ENCODE measurements at places on chromosomes 16 and 17.
A peak's percentile ranks its signal among the peaks of the same experiment; 100 is the strongest.

- no peak for DNase-seq
Measured at GRCh38 chr17:69634844-69635243, 220.3 kb downstream of the MAP2K6 start.

GRCh38 chr16:26727848-26728247 is 338.9 kb upstream of the C16orf82 start:
- no peak for DNase-seq

DNA sequence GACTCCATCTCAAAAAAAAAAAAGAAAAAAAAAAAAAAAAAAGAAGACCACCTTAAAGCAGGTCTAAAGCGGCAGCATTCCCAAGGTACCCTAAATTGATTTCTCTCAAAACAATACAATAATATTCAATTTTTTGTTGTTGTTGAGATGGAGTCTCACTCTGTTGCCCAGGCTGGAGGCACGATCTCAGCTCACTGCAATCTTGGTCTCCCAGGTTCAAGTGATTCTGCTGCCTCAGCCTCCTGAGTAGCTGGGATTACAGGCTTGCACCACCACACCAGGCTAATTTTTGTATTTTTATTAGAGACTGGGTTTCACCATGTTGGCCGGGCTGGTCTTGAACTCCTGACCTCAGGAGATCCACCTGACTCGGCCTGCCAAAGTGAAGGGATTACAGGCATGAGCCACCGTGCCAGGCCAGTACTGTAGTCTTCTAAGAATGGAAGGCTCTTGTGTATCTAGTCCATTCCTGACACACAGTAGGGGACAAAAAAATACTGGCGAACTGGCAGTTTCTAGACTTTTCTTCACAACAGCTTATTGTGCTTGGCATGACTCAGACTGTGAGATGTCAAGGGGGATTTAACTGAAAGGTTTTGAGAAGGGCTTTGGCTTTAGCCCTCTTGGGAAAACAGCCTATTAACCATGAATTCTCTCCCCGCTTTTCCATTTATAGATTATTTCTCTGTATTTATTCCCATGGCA is 17.3 kb downstream of the CDR2 start:
- DNase-seq, result no peak

DNA sequence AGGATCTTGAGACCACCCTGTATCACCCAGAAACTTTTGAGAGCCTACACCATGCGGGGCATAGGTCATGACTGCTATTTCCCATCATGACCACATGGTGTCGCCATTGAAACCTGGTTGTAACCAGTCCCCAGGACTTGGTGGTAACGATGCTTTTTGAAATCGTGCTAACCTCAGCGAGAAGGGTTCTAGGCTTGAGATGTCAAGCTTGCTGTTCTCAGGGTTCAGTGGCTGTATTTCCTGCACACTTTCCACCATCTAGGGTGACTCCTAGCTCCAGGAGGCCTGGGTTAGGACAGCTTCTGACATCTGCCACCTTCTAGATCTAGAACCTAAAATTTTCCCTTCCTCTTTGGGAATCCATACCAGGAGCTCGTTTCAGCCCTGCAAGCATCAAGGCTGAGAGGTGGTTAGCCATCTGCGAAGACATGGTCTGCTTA is 13.0 kb upstream of the SPNS3 start:
- peak; percentile 20 for DNase-seq

GRCh38 chr17:38637951-38638350 is 32.2 kb upstream of the SRCIN1 start:
- no peak for DNase-seq

GRCh38 chr17:7219812-7220592 is at the start of the genes ACADVL and DLG4:
Gene ACADVL (plus strand): TSS chr17:7219938. CDS start chr17:7219985, 47 bp downstream.
Gene DLG4 (minus strand): TSS chr17:7219836.
- DNase-seq, result peak; percentile 65

DNA sequence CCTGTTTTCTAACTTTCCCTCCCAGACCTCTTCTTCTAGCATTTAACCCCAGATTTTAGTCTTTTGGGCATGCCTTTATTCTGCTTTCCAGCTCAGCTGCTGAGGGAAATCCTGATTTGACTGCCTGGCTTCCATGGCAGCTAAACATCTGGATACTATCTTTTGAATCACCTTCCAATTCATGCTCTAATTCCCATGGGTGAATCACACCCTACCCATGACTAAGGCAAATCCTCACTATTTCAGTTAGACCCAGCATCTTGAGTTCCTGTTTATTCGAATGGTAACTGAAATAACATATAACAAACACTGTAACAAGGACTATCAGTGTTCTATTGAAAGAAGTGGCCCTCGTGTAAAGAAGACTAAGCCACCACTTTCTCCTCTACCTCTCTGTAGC is 29.8 kb downstream of the CA10 start:
- no peak for DNase-seq

GRCh38 chr17:78039581-78039980 is 81.1 kb downstream of the TNRC6C start:
- no peak for DNase-seq

- no peak for DNase-seq
Measured at GRCh38 chr17:11969565-11969964, 27.7 kb downstream of the ZNF18 start.

DNA sequence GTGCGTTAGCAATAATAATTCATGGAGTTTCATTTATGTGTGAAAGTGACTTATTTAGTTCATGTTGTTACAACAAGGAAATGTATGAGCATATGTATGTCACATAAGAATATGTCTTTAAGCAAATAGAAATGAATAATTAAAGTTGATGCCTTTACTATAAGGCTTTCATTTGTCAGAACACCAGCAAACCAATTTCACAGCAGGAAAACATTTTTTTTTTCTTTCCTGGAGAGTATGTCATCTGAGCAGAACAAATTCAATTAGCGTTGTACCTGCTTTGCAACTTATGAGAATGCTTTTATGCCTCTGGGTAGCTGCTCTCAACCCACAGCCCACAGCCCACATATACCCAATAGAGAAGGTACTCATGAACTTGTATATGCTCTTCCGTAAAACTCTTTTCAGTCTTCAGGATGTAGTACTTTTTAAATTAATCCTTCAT is 26.3 kb upstream of the APOH start:
- DNase-seq, result no peak

GRCh38 chr16:85527042-85527766 is 85.9 kb upstream of the GSE1 start:
- DNase-seq, result no peak

- DNase-seq, result no peak
Measured at GRCh38 chr17:40482722-40483121, 18.7 kb downstream of the TNS4 start.

GRCh38 chr17:48155889-48156611 is 48.5 kb downstream of the SNX11 start:
- DNase-seq, result no peak

- no peak for DNase-seq
Measured at GRCh38 chr16:87407511-87408112, 15.5 kb downstream of the MAP1LC3B start.

GRCh38 chr16:12881182-12881581 is 20.2 kb upstream of the SHISA9 start:
- DNase-seq, result no peak

GRCh38 chr16:24255456-24256371 is at the start of gene CACNG3:
Gene CACNG3 (plus strand): TSS chr16:24256335. CDS start chr16:24256755, 420 bp downstream.
- peak; percentile 15 for DNase-seq

GRCh38 chr16:24610416-24610755 is 71.0 kb downstream of the RBBP6 start:
- no peak for DNase-seq

- no peak for DNase-seq
Measured at GRCh38 chr17:75891022-75891604, 5.6 kb downstream of the TRIM65 start.

- peak; percentile 18 for DNase-seq
Measured at GRCh38 chr17:41579484-41580243, 7.0 kb downstream of the KRT14 start.

DNA sequence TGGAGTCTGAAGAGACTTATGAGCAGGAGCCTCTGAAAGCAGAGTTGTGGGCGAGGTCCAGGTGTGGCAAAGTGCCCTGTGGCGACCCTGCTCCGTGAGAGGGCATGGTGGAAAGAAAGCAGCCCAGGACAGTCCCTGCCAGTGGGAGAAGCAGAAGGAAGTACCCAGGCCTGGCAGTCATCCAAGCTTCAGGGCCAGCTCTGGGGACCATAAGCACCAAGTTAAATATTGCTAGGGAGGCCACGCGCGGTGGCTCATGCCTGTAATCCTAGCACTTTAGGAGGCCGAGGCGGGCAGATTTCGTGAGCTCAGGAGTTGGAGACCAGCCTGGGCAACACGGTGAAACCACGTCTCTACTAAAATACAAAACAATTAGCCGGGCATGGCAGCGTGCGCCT is 4.9 kb upstream of the ASGR1 start:
- DNase-seq, result no peak

DNA sequence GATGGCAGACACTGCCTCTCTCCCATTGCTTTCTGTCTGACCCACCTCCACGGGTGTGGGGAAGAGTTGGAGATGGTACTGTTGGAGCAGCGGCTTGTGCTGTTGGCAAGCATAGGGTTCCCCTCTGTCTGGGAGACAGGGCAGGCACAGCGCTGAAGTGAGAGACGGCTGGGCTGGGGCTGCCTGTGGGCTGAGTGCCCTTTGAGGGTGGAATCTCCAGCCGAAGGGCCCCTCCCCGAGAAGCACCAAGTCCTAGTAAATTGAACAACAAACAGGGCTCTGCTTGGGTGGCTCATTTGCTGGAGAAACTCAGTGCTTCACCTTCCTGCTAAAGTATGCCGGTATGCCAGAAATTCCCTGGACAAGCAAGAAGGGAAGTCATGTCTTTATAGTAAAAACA is 79.7 kb downstream of the KSR1 start:
- no peak for DNase-seq

- DNase-seq, result no peak
Measured at GRCh38 chr17:57814421-57814820, 35.4 kb downstream of the MRPS23 start.

DNA sequence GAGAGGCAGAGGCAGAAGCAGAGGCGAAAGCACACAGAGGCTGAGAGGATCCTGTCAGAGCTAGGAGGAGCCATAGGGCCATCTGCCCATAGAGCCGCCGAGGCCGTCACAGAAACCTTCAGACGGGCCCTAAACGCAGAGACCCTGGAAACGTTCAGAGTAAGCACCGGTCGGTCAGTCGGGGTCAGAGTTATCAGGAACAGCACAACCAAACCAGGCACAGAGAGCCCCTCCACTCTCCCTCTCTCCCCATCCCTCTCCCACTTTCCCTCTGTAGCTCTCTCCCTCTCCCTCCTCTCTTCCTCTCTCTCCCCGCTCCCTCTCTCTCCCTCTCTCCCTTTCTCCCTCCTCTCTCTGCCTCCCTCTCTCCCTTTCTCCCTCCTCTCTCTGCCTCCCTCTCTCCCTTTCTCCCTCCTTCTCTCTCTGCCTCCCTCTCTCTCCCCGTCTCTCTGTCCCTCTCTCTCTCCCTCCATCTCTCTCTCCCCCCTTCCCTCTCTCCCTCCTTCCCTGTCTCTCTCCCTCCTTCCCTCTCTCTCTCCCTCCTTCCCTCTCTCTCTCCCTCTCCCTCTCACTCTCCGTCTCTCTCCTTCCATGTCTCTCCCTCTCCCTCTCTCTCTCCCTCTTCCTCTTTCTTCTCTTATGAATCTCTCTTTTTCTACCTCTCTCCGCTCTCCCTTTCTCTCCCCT is 138.9 kb downstream of the C16orf95 start:
- DNase-seq, result no peak

DNA sequence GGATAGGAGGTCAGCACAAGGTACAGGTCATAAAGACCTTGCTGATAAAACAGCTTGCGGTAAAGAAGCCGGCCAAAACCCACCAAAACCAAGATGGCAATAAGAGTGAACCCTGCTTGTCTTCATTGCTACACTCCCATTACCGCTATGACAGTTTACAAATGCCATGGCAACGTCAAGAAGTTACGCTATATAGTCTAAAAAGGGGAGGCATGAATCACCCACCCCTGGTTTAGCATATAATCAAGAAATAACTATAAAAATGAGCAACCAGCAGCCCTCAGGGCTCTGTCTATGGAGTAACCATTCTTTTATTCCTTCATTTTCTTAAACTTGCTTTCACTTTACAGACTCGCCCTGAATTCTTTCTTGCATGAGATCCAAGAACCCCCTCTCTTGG is 1.0 kb upstream of the HSBP1 start:
- no peak for DNase-seq
